Smooth muscle cell of the pulmonary artery (primary cell): ENCODE measurements at places on chromosomes 2 and 18. TPM values are rescaled to one million over a fixed set of nuclear protein-coding genes. Genes with fewer than 3 reads are reported as not detected.

Gene MAPK4
- under 0.01 TPM in 1 of 2 replicates, not detected in the other for total RNA-seq

Gene CPS1
- 5.3 and 30.0 TPM in 2 replicates for total RNA-seq

Gene FZD7
- total RNA-seq = 24.4 and 24.8 TPM in 2 replicates

Gene PARD3B
- 13.6 and 14.7 TPM in 2 replicates for total RNA-seq

Gene TDRD15
- not detected in 2 replicates for total RNA-seq

Gene KIF3C
- 14.7 and 19.2 TPM in 2 replicates for total RNA-seq

Gene MRPS5
- 32.6 and 39.5 TPM in 2 replicates for total RNA-seq

Gene FHOD3
- 7.0 and 8.8 TPM in 2 replicates for total RNA-seq

Gene SNORC
- total RNA-seq = 0.65 and 1.6 TPM in 2 replicates

Gene GBX2
- total RNA-seq = 0.13 TPM in 2 replicates

Gene CYRIA
- total RNA-seq = 1.4 and 5.5 TPM in 2 replicates

Gene IFIH1
- 5.6 and 7.3 TPM in 2 replicates for total RNA-seq

Gene HOXD9
- total RNA-seq = not detected in 2 replicates

Gene ELOA2
- total RNA-seq = not detected in 2 replicates

Gene POTEJ
- not detected in 2 replicates for total RNA-seq

Gene LRRTM4
- total RNA-seq = 0.07 TPM in 1 of 2 replicates, not detected in the other

Gene ASB18
- total RNA-seq = not detected in 2 replicates

Gene ZEB2
- total RNA-seq = 58.5 and 136 TPM in 2 replicates

Gene DGKD
- total RNA-seq = 17.8 and 23.6 TPM in 2 replicates

Gene CCDC148
- total RNA-seq = 0.43 and 1.1 TPM in 2 replicates

Gene TLX2
- not detected in 2 replicates for total RNA-seq

Gene DLX1
- total RNA-seq = 1.6 and 7.7 TPM in 2 replicates

Gene GALR1
- total RNA-seq = not detected in 2 replicates

Gene POTEI
- not detected in 2 replicates for total RNA-seq

Gene GNLY
- total RNA-seq = 0.07 TPM in 1 of 2 replicates, not detected in the other

Gene DSC1
- not detected in 2 replicates for total RNA-seq

Gene RAB6C
- total RNA-seq = not detected in 2 replicates

Gene UGT1A7
- total RNA-seq = 0.07 and 0.96 TPM in 2 replicates

Gene CYP26B1
- total RNA-seq = 1.1 and 4.9 TPM in 2 replicates

Gene CNTNAP5
- not detected in 2 replicates for total RNA-seq

Gene ADRA2B
- 0.33 and 14.9 TPM in 2 replicates for total RNA-seq

Gene INHA
- 0.26 and 0.43 TPM in 2 replicates for total RNA-seq

Gene ALLC
- total RNA-seq = not detected in 2 replicates

Gene RPRD1A
- 51.1 and 62.8 TPM in 2 replicates for total RNA-seq

Gene MYO3B
- total RNA-seq = 0.10 and 0.13 TPM in 2 replicates

Gene C1QL2
- total RNA-seq = not detected in 2 replicates

Gene DSG1
- not detected in 2 replicates for total RNA-seq

Gene COLEC12
- total RNA-seq = 16.2 and 21.1 TPM in 2 replicates

Gene ZSCAN30
- total RNA-seq = 20.7 and 21.9 TPM in 2 replicates

Gene TRIM54
- total RNA-seq = 0.10 TPM in 1 of 2 replicates, not detected in the other

Gene GPR55
- total RNA-seq = not detected in 2 replicates

Gene ADD2
- not detected in 2 replicates for total RNA-seq

Gene COL4A3
- total RNA-seq = 2.6 and 3.5 TPM in 2 replicates

Gene L3MBTL4
- 0.13 TPM in 1 of 2 replicates, not detected in the other for total RNA-seq

Gene KIF1A
- 0.07 and 0.33 TPM in 2 replicates for total RNA-seq

Gene GULP1
- 27.3 and 35.6 TPM in 2 replicates for total RNA-seq

Gene FTCDNL1
- 0.59 and 1.4 TPM in 2 replicates for total RNA-seq

Gene STK36
- 26.1 and 39.1 TPM in 2 replicates for total RNA-seq

Gene SGPP2
- not detected in 2 replicates for total RNA-seq

Gene REG1B
- total RNA-seq = not detected in 2 replicates
